ENCODE measurements at places on chromosomes 3 and 15.

- no peaks in the 10 kb centered on the region for H3K27me3 ChIP-seq
- no peak overlapping the region for H3K4me3 ChIP-seq
- H3K36me3 ChIP-seq = no peaks in the 10 kb centered on the region
- H3K27ac ChIP-seq = no peak overlapping the region
These were observed 384.1 kb downstream of the PLOD2 start for GRCh38 chr3:145776782-145777408.

- H3K36me3 ChIP-seq = no peaks in the 10 kb centered on the region
- no peak for DNase-seq
- H3K4me3 ChIP-seq = no peak overlapping the region
- no peak overlapping the region for H3K27ac ChIP-seq
These were observed 82.7 kb downstream of the KCNMB2 start for GRCh38 chr3:178618896-178619295.

- DNase-seq = no peak
- H3K4me1 ChIP-seq = no peaks in the 10 kb centered on the region
- H3K4me3 ChIP-seq = no peak overlapping the region
- no peak overlapping the region for H3K27ac ChIP-seq
These were observed 8.4 kb upstream of the LRRC3B start for GRCh38 chr3:26614006-26614685.

DNA sequence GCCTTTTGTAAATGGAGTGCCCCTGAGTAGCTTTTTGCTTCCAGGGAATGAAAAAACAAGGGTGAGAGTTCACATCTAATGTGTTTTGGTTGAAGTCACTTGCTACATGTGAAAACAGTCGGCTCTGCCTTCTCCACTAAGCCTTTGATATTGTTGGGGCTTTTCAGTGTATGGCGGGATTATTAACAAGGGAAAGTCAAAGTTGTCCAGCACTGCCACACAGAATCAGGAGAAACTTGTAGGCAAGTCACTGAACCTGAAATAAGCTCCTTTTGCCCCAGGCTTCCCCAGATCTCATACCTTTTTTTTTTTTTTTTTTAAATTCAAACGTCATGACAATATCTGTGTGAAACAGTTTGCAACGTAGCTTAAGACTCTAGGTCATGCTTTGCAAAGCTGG is 248.0 kb downstream of the FEZF2 start:
- no peak overlapping the region for H3K4me3 ChIP-seq
- no peaks in the 10 kb centered on the region for H3K36me3 ChIP-seq
- DNase-seq = no peak
- H3K4me1 ChIP-seq = no peaks in the 10 kb centered on the region
- no peaks in the 10 kb centered on the region for H3K27me3 ChIP-seq
- H3K27ac ChIP-seq = no peak overlapping the region

GRCh38 chr3:71784914-71785531 is at the start of gene PROK2:
PROK2 (minus strand) TSS chr3:71785148; CDS start chr3:71785052, 96 bp downstream.
- peaks cover 18% of the 10 kb centered on the region for H3K27me3 ChIP-seq
- H3K27ac ChIP-seq = no peak within 1 kb of the TSS
- no peaks in the 10 kb centered on the region for H3K36me3 ChIP-seq
- peaks cover 16% of the 10 kb centered on the region for H3K4me1 ChIP-seq

DNA sequence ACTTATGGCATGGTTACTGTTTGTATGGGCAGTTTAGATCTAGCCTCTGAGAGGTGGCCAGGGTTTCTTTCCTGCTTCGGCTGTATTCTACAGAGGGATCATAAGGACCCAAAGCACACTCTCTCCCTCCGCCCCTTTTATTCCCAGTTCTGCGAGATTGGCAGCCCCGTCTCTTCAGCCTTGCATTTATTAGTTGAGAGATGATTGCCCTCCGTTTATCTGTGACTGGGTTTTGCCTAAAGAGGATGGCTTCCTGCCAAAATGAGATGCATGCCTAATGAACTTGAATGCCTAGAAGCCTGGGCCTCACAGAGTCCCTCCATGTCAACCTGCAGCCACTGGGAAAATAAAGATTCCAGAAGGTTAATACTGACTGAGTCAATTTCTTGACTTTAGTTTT is 97.1 kb upstream of the CHL1 start:
- H3K4me3 ChIP-seq = no peak overlapping the region
- DNase-seq = no peak
- H3K36me3 ChIP-seq = no peaks in the 10 kb centered on the region
- H3K27me3 ChIP-seq = no peaks in the 10 kb centered on the region

DNA sequence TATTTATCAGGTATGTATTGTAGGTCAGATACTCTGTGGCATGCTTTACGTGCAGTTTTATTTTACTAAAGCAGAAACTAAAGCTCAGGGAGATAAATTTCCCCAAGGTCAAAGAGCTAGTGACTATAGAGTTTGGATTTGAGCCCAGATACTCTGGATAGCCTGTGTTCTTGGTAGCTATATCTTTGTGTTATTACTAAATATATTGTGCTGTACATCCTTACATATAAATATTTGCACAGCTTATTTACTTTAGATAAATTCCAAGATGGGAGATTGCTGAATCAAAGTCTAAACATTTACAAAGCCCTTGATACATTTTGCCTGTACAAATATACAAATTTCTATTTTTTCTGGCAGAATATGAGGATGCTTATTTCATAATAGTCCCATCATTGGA is 660.9 kb upstream of the NAALADL2 start:
- no peaks in the 10 kb centered on the region for H3K36me3 ChIP-seq
- no peak for DNase-seq
- H3K4me3 ChIP-seq = no peak overlapping the region
- H3K27ac ChIP-seq = no peak overlapping the region

DNA sequence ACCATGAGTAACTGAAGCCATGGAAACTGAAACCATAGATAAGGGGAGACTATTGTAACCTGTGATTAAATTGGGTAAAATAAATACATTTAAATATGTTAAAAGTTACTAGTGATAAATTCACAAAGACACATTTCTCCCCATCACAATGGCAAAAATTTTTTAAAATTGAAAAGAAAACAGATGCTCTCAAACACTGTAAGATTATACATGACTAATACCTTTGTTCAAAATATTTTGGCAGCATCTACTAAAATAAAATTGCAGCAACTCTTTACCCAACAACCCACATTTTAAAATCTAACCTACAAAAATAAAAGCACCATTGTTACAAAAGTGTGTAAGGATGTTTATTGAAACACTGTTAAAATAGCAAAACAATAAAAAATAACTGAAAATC is 93.3 kb downstream of the CLASP2 start:
- H3K36me3 ChIP-seq = peaks cover 2% of the 10 kb centered on the region
- no peak overlapping the region for H3K27ac ChIP-seq
- H3K4me1 ChIP-seq = no peaks in the 10 kb centered on the region
- no peak for DNase-seq

DNA sequence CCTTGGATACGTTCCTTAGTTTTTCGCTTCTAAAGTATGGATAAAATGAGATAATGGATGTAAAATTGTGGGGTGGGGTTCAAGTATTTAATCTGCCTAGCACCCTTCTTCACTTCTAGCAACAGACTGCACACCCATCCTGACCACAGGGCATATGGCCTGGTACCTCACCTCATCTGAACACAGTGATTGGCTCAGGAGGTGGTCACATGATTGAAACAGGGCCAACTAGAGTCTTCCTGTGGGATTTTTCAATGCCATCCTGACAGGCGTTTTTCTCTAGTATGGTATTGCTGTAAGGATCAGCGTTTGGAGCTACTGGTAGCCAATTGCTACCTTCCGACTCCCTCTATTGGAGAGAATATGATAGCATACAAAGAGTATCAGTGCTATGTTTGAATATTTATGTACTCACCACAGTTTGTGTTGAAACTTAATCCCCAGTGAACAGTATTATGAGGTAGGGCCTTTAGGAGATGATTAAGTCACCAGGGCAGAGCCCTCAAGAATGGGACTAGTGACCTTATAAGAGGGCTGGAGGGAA is 172.2 kb downstream of the PPM1L start:
- no peak overlapping the region for H3K27ac ChIP-seq
- H3K36me3 ChIP-seq = no peaks in the 10 kb centered on the region
- no peaks in the 10 kb centered on the region for H3K4me1 ChIP-seq
- H3K4me3 ChIP-seq = no peak overlapping the region

- no peak overlapping the region for H3K4me3 ChIP-seq
- peaks cover 5% of the 10 kb centered on the region for H3K4me1 ChIP-seq
- peaks cover 18% of the 10 kb centered on the region for H3K36me3 ChIP-seq
- H3K27me3 ChIP-seq = no peaks in the 10 kb centered on the region
- no peak for DNase-seq
These were observed 8.5 kb upstream of the GRAMD2A start for GRCh38 chr15:72205896-72206676.

GRCh38 chr15:60477164-60477563 is 1.8 kb downstream of the ICE2 start:
- H3K4me1 ChIP-seq = peaks cover 39% of the 10 kb centered on the region
- no peaks in the 10 kb centered on the region for H3K27me3 ChIP-seq
- no peaks in the 10 kb centered on the region for H3K36me3 ChIP-seq
- H3K4me3 ChIP-seq = no peak overlapping the region
- DNase-seq = no peak

DNA sequence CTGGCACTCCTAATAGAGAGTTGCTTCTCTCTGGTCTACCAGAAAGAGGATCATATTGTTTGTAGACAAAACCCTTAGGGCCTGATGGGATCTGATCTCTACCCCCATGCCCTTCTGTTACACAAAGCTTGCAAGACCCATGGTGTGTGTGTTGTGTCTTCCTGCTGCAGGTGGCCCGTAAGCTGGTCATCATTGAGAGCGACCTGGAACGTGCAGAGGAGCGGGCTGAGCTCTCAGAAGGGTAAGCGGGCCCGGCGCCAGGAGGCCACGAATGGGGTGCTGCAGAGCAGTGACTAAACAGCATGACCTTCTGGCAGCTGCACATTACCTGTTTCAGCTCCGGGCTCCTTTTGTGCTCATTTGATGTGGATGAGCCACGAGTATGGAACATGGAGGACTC is 18.2 kb downstream of the TPM1 start:
- peaks cover 6% of the 10 kb centered on the region for H3K4me1 ChIP-seq
- peaks cover 19% of the 10 kb centered on the region for H3K36me3 ChIP-seq
- DNase-seq = no peak
- H3K4me3 ChIP-seq = no peak overlapping the region
- no peak overlapping the region for H3K27ac ChIP-seq
- H3K27me3 ChIP-seq = no peaks in the 10 kb centered on the region

DNA sequence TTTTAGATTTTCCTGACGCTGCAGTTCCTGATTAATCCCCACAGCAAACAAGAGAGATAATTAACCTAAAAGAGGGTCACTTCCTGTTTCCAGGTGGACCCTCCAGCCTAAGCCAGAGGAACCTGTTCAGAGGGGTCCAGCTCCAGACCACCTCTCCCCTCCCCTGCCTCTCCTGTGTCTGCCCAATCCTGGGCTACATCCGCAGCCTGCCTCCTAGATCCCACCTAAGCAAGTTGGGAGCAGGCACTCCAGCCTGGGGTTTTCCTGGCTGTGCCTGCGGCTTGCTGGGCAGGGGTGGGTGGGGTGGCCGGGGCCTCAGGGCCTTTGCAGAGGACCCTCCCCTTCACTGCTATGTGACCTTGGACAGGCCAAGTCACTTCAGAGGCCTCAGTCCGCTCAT is 178.6 kb upstream of the LINGO1 start:
- no peak overlapping the region for H3K27ac ChIP-seq
- no peak overlapping the region for H3K4me3 ChIP-seq
- H3K27me3 ChIP-seq = no peaks in the 10 kb centered on the region
- no peaks in the 10 kb centered on the region for H3K36me3 ChIP-seq
- H3K4me1 ChIP-seq = no peaks in the 10 kb centered on the region

DNA sequence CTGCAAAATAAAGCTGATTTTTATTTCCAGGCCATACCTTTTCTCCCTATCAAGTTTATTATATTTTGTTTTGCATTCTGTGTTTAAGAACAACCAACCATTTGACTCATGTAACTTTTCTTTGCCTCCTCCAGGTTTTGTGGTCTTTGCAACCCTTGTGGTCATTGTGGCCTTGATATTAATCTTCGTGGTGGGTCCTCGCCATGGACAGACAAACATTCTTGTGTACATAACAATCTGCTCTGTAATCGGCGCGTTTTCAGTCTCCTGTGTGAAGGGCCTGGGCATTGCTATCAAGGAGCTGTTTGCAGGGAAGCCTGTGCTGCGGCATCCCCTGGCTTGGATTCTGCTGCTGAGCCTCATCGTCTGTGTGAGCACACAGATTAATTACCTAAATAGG is 27.6 kb downstream of the NIPA2 start:
- no peaks in the 10 kb centered on the region for H3K27me3 ChIP-seq
- DNase-seq = no peak
- no peaks in the 10 kb centered on the region for H3K36me3 ChIP-seq
